Ureter (tissue), 1 donor: ENCODE measurements at places on chromosomes 2 and 18.

DNA sequence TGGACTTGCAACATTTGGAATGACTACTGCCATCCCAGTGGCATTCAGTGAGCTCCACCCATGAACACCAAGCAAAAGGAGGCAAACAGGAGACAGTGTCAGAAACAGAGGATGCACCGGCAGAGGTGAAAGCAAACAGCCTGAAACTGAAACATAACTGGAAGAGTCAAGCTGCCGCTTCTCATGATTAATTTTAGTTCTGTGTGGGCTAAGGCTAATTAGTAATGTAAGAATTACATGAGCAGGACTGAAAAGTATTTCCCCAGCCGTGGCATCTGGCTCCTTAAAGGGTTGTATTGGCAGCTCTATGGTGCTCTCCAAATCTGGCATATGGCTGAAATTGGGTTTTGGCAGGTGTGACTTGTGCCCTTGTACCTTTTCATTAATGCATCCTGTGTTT lies 1108.1 kb downstream of the TSN start:
- DNase-seq, result no peak

GRCh38 chr18:77197073-77197472 lies 52.6 kb upstream of the GALR1 start:
- no peak for DNase-seq

DNA sequence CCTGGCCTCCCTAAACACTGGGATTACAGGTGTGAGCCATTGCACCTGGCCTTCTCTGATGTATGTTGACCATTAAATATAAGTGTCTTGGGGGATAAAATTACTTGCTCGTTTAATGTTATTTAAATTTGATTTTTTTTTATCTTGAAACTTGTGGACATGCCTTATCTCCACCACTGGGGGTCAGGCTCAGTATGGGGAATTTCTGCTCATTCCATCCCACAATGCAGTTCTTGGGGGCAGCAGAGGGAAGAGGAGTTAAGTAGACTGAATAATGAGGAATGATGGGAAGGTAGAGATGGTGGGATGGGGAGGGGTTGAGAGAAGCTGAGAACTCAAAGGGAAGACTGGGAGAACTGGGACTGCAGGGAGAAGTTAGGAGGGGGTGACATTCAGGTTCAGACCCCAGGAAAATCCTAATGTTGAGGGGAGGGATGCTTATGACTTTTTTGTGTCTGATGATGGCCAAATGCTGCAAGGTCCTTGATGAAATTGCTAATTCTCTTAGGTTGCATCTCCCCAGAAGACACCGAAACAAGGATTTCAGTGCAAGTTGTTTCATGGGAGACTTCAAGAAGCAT lies 174.2 kb downstream of the MIB1 start:
- no peak for DNase-seq

GRCh38 chr2:133841900-133842299 lies 273.6 kb upstream of the NCKAP5 start:
- DNase-seq, result no peak

GRCh38 chr2:207437524-207438143 lies 92.1 kb upstream of the CREB1 start:
- DNase-seq, result no peak

- no peak for DNase-seq
These were observed 42.4 kb upstream of the BIN1 start for GRCh38 chr2:127149384-127149783.

DNA sequence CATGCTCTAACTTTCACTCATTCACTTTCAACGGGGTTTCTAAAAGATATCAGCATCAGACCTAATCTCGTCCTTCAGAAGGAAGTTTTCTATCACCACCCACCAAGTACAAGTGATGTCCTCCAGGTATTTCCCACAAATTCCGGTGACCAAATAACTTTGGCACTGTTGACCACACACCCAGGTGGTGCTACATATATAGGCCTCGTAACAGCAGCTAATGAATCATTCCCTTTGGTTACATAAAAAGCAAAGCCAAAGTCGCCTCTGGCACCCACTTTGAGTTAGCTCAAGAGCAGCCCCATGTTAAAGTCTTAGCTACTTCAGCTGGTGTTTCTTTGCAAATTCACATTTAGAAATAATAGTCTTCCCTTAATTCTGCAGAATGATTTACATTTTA lies 138.2 kb upstream of the OSR1 start:
- no peak for DNase-seq

- DNase-seq, result no peak
These were observed 18.0 kb upstream of the SAG start for GRCh38 chr2:233289648-233290047.

DNA sequence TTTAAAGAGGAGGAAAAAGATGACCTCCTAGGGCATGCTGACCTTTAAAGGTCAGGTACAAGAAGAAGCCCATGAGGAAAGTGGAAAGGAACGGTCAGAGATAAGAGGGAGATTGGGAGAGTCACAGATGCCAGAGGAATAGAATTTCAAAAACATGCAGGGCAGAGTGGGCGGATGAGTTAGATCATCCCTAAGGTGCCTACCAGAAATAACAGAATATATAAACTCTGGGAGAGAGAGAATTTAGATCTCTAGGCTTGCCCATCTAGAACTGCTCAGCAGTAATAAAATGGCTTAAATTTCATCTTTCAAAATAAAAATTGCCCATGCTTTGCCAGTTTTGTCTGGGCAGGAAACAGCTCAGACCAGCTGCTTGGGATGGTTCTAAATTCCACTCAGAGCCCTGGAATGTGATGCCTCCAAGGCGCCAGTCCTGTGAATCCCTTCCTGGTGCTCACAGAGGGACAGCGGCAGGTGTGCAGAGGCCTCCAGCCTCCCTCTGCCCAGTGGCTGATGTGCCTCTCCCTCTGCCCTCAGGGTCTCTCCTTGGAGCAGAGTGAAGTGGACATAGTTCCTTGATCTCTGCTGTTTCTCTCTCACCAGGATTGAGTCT lies 130.9 kb downstream of the ANTXR1 start:
- DNase-seq, result no peak

GRCh38 chr2:31736695-31737454 lies 156.1 kb upstream of the SRD5A2 start:
- no peak for DNase-seq

DNA sequence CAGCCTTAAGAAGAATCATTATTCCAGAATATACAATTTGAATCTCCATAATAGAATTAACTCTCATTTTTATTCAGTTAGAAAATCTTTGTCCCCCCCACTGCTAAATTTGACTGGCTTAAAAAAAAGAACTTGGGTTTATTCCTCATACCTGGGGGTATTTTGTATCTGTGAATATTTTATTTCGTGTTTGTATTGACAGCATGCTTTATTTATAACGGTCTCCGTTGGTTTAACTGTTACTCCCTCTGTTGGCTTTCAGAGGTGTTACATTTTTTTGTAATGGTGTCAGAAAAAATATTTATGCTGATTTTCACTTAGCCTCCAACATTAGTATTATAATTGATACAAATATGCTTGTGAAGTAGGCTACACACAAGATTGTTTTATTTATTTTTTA lies 109.1 kb downstream of the HAUS1 start:
- DNase-seq, result no peak

GRCh38 chr2:25324905-25325592 lies 16.7 kb downstream of the DNMT3A start:
- no peak for DNase-seq

DNA sequence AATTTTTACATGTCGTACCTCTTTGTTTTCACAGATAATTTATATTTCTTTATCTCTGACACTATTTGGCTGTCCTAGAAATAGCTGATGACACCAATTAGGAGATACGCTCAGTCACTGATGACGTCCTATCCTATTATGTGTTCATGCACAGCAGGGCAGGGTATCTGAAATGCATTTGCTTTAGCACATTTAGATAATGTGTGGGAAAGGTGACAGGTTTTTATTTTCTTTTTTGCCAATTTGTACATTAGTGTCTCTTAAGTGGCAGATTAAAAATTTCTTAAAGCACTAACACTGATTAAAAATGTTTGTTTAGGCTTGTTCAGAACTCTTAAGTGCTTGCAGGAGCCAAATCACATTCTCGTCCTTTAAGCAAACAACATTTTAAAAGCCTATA lies 39.7 kb downstream of the CDC42EP3 start:
- no peak for DNase-seq

DNA sequence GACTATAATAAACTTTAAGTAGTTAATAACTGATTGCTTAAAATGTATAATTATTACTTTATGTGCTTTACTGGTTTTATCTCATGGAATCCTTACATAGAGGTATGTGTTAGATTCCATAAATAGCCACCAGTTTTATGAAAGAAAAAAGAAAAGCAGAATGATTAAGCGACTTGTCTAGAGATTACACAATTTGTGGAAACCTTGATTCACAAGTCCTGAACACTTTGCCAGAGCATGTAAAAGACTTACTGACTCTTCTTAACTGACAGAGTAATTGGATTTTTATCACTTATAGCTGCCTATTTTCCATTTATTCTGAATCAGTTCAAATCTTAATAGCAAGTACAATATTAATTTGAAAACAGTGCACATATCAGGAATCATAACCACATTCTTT lies 448.7 kb upstream of the NETO1 start:
- no peak for DNase-seq
